ENCODE measurements at places on chromosomes 3 and 15.

DNA sequence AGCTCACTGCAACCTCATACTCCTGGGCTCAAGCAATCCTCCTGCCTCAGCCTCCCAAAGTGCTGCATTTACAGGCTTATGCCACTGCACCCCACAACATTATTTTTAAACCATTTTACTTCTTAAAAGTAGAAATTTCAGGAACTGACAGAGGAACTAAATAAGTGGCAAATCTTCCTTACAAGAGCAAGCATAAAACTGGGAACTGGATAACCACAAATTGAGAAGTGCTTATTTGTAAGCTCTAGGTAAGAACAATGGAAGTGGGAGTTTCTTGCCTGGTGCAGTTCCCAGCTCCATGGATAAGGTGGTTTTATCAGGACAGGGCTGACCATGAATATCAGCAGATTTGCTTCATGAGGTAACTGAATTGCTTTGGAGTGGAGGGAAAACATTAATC is 655.2 kb downstream of the DIPK2A start:
- no peak for DNase-seq

DNA sequence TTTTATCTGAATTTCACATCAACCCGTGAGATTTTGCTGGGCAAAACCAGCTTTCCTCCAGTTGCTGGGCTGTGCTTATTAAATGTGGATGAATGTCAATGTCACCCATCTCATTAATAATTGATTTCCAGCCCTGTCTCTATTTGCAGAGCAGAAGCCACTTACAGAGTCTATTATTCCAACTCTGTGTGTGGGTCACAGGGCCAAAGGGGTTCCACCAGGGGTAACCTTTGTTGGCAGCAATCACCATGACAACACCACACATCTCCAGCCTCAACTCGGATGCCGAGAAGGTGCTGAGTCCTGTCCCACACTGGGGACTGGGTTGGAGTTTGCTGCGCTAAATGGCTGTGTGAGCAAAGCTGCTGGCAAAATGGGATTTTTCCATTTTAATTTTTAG is 51.1 kb upstream of the WNT5A start:
- no peak for DNase-seq

DNA sequence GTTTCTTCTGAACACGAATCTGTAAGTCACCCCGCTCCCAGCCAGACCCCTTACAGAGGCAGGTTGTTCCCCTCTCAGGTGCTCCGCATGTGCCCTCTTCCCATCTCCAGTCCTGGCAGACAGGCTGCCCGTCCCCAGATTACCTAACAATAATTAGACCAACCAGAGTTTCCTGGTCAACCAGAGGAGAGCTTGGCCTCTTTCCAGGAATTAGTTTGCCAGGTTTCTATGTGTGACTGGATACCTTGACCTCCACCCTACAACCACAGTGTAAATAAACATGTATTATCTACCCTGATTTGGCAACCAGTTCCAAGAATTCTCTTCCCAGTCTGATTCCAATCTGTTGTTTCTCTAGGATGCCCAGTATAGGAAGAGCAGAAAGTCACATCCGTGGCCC is 178.0 kb upstream of the UMPS start:
- DNase-seq = peak; percentile 98

DNA sequence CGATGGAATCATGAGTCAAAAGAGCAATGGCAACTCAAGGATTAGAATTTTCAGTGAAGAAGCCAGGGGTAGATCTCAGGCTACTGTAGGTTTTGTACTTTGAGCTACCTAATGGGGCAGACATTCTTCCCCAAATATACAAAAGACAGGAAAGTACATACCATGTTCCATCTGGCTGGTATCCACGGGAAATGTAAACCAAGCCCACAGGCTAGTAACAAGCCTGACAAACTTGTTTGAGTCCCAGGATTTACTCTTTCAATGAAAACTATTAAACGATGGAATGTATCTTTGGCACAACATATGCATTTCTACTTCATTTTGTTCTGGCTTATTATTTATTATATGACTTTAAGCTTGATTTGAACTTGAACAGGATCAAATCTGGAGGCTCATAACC is 44.2 kb upstream of the GOLIM4 start:
- no peak for DNase-seq

- no peak for DNase-seq
Measured at GRCh38 chr3:122508135-122508914, 6.4 kb downstream of the KPNA1 start.

- no peak for DNase-seq
Measured at GRCh38 chr15:67097930-67098740, 32.7 kb downstream of the SMAD3 start.

GRCh38 chr15:78233496-78233895 is 869 bp downstream of the ACSBG1 start:
- no peak for DNase-seq

DNA sequence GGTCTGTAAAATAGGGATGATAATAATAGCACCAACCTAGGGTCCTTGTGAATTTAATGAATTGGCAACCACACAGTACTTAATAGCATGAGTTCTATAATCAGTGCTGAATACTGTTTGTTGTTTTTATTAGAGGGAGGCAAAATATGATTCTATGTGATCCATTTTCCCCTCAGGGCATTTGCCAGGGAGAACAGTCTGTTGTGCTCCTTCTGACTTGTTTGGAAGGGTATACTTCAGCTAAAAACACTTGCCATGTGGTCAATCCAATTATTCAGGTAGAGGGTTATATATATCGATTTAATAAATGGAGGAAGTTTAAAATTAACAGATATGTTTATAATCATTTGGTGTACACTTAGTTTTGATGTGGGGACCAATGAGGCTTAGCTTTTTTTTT is 305.3 kb downstream of the CHST2 start:
- no peak for DNase-seq

DNA sequence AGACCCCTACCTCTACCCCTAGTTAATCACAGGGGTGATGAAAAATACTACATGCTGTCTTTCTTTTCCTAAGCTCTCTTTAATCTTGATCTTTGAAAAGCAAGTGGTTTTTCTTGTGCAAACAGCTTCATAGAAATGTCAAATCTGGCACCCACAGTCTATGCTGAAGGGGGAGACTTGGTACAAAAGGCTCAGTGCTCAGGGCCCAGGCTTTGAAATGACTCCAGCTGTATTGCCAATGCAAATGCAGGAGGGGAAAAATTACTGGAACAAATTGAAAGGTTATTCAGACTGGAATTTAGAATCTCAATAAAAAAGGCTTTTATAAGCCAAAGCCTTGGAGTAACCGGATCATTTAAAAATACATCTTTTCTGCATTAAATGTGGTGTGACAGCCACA is 223.9 kb downstream of the LRTM1 start:
- no peak for DNase-seq

DNA sequence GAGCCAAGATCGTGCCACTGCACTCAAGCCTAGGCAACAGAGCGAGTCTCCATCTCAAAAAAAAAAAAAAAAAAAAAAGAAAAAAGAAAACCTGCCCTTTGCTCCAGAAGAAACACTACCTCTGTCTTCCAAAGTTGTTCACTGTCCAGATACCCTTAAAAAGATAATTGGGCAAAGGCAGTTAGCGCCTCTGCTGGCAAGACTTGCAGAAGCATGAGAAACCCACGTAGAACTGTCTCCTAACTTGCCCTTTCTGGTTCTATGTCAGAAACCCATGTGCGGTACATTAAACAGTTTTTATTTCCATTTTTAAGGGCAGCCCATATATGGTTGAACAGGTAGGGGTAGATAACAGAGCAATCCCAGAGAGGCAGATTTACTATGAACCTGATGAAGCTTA is 1026.4 kb downstream of the ROBO2 start:
- DNase-seq = no peak

DNA sequence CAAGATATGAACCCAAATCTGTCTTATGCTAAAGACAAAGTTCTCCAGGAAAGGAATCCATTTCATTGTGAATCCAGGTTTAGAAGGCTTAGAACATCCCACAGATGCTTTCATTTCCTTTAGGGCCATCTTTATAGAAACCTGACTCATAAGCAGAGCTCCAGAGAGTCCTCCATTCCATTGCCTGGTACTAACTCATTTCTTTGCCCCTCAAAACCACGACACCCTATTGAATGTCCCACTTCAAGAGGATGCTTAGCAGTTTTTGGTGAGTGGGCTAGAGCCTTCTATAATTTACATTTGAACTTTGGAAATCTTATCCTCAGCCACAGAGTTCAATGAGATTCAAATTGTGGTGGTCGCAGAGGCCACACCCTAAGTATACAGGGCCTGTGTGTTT is 325.0 kb downstream of the NTRK3 start:
- DNase-seq = no peak

GRCh38 chr15:65184305-65184867 is 756 bp downstream of the CLPX start:
- DNase-seq = no peak

DNA sequence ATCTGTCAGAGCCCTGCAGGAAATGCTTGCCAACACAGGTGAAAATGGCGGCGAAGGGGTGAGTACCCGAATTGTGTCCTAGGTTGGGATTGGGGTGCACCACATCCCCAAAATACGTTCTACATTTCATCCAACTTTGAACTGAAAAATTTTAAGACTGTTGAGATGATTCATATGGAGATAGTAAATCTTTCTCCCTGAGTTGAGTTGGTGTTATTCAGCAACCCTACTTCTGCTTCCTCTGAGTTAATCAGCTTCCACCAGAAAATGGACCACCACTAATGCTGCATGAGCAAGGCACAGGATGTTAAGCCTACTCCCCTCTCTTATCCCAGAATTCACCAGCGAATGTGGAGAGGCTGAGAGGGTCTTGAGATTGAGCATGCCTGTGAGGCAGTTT is 192.9 kb downstream of the RYR3 start:
- DNase-seq = no peak

DNA sequence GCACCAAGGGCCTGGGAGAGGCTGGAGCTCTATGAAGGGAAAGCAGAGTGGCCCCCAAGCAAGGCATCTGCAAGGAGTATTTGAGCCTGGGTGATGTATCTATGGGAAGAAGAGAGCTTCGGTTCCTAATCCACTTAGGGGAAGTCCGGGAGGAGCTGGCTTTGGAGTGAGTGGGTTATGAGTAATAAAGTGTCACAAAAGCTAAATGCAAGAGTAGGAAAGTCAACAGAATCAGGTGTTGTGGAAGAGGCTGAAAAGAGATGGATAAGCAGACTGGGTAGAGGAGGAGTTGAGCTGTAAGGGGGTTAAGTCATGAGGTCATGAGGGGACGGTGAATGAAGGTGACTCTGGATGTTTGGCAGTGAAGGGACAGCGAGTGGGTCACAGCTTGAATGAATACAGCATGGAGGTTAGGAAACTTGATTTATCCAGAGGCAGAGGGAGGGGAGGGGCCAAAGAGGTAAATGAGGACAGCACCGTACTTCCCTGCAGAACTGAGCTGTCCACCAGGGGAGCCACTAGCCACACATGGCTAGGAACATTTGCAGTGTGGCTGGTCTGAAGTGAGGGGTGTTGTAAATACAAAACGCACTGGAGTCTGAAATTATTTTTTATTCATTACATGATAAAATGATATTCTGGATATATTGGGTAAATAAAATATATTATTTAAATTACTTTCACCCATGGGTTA is 83.3 kb downstream of the ADCY5 start:
- DNase-seq = peak; percentile 36

GRCh38 chr15:66735909-66736305 is 33.9 kb downstream of the SMAD6 start:
- DNase-seq = no peak

- DNase-seq = no peak
Measured at GRCh38 chr15:61057830-61058529, 171.1 kb downstream of the RORA start.

GRCh38 chr3:182451871-182452270 is 341.4 kb upstream of the ATP11B start:
- no peak for DNase-seq

GRCh38 chr3:108861401-108861800 is 38.8 kb downstream of the TRAT1 start:
- DNase-seq = no peak

GRCh38 chr3:80618295-80619256 is 850.8 kb upstream of the ROBO1 start:
- DNase-seq = no peak

DNA sequence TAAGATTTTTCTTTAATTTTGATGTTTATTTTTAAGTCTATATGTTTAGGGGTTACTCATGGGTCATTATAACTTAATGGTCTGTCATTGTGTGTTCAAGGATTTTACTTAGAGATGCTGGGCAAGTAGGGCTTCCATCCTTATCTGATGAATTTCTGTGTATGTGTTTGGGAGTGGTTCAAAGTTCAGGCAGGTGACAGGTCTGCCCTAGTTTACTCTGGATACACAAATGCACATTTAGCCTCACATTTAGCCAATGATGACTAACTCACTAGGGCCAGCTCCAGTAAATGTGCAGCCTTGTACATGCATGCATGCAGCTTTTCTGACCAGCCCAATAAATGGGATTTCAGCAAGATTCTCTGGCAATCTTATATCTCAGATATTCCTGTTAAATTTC is 554.1 kb downstream of the SI start:
- no peak for DNase-seq

GRCh38 chr15:52078197-52078875 is 34.2 kb downstream of the BCL2L10 start:
- DNase-seq = no peak

DNA sequence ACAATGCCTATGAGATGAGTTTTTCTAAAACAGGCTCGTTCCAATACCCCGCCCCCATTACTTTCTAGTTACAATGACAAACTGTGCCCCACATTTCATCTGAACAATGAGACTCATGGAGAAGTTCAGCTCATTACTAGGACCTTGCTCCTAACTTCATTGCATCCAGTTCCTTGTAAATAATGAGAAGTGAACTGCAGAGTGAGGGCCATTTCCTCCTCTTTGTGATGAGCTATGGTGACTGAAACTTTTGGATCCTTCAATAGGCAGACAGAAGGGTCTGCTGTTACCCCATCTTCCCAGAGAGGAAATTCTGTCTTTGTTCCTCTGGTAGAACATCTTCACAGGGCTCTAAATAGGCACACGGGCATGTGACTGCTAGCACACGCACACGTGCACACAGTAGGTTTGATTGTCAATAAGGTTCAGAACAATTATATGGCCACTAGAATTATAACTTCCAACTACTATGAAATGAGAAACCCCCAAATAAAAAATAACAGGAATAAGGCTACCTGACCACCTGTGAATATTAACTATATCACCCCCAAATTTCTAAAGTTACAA is 51.8 kb downstream of the SERP1 start:
- no peak for DNase-seq

GRCh38 chr3:161500068-161500796 is 3.6 kb downstream of the OTOL1 start:
- no peak for DNase-seq

All from COR-L47 (cell line).